NCI-H1092 treated with DMSO at 0.1 percent for 48 hours (cell line): ENCODE measurements at places on chromosomes 16 and 17.

DNA sequence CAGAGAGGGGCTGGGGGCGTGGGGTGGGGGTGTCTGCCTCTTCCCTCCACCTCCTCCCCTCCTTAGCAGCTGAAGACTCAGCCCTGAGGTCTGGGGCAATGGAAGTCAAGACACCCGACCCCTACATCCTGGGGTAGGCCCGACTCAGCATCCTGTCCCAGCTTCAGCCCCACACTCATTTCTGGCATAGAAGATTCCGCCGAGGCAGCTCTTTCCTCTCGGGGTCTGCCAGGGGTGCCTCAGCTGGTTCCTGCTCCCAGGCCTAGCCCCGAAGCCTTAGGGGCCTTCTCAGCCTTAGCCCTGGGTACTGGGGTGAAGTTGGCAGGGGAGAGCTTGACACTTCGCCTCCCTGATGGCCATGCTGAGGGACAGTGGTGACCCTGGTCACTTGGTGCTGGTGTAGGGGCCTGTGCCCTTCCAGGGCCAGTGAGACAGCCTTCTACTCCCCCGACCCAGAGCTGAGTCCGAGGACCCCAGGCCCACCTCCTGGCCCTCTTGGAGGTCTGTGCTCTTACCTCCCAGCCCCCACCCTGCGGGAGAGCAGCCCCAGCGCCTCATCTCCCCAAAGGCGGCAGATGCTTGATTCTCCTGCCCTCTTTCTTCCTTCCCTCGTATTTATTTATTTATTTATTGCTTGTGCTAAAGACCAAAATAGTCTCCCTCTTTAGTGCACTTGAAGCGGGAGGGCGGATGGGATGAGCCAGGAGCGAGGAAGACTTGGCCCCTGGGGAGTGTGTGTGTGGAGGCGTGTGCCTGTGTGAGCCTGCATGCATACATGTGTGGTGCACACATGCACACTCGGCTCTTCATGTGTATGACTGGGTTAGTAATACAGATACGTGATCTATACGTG lies 42.5 kb downstream of the KCNJ12 start:
- no peak for DNase-seq

DNA sequence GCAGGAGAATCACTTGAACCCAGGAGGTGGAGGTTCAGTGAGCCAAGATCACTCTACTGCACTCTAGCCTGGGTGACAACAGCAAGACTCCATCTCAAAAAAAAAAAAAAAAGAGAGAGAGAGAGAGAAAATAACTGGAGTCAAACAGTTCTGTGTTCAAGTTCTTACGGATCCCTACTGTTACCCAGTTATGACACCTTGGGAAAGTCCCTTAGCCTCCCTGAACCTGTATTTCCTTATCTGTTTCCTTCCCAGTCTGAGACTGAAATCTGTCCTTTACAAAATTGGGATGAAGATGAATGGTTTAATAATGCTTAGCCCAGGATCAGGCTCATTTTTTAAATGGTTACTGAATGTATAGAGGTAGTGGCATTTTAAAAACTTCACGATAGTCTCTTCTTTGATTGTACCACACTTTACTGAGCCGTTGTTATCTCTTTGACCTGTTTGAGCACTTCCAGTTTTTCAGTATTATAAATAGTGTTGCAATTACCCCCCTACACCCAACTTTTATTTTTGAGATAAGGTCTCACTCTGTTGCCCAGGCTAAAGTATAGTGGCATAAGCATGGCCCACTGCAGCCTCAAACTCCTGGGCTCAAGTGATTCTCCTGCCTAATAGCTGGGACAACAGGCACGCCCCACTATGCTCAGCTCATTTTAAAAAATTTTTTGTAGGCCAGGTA lies 17.1 kb downstream of the ZNF768 start:
- no peak for DNase-seq

DNA sequence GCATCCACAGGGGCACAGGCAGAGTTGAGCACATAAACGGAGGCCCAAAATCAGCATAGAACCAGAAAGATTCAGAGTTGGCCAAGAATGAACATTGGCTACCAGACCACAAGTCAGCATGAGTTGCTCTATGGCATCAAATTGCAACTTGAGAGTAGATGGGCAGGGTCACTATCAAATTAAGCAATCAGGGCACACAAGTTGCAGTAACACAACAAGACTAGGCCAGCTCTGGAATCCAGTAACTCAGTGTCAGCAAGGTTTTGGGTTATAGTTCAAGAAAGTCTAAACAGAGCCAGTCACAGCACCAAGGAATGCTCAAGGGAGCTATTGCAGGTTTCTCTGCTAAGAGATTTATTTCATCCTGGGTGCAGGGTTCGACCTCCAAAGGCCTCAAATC lies 12.9 kb downstream of the G6PC1 start:
- no peak for DNase-seq

GRCh38 chr16:69270831-69271230 lies 40.3 kb upstream of the VPS4A start:
- DNase-seq, result no peak
